ENCODE measurements at places on chromosomes 4 and X. TPM values are rescaled to one million over a fixed set of nuclear protein-coding genes. Genes with fewer than 3 reads are reported as not detected.

DNA sequence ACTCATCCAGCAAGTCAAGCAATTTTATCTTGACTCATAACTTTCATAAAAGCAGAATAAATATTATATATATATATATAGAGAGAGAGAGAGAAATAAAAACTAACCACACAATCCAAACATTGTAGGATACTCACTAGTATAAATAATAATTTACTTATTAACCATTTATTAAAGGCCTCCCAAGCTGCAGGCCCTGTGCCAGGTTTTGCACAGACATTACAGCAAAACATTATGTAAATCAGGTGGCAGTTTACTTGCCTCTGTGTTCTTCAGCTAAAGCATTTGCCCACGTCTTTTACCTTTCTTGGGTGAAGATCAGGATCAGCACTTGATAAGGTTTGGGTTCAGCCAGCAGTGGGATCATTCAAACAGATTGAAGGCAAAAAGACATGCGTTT lies 75.6 kb downstream of the CLDN22 start:
- DNase-seq = no peak

GRCh38 chrX:70998411-70999027 lies 67.6 kb upstream of the SLC7A3 start:
- no peak for DNase-seq

- no peak for DNase-seq
These were observed 470.6 kb upstream of the GALNTL6 start for GRCh38 chr4:171342646-171343045.

DNA sequence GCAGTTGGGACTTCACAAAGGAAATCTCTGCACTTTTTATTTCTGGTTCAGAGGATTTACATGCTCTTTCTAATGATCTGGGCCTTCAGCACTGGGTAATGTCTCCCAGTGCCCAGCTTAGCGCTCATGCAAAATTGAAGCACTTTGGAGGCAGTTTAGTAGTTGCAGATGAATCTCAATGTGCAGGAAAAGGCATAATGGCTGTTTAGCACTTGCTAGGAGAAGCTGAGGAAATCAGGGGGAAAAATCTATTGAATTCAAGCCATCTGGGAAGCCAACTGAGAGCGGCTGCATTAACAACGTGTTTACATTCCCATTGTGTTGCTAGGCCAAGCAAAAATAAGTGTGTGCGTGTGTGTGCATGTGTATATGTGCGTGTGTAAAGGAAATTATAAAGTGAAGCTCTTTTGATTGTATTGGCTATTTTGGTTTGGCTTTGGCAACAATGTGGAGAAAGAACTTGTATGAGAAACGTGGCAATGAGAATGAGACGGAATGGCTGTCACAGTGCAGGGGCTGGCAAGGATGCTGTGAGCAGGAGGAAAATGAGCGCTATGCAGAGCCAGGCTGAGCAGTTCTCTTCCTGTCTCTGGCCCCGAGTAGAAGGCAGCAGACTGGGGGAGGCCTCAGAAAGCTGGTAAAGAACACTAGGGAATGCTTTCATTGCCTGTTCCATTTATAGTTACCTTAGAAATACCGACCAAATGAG lies 231.5 kb downstream of the UNC5C start:
- DNase-seq = no peak

DNA sequence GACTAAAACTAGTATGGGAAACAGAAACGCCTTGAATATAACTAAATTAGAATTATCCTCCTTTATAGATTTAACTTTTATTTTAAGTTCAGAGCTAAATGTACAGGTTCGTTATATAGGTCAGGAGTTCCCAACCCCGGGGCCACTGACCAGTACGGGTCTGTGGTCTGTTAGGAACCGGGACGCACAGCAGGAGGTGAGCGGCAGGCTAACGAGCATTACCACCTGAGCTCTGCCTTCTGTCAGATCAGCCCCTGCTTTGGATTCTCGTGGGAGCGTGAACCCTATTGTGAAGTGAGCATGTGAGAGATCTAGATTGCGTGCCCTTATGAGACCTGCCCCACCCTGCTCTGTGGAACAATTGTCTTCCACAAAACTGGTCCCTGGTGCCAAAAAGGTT lies 51.0 kb downstream of the FAT4 start:
- no peak for DNase-seq

- DNase-seq = no peak
These were observed 15.0 kb upstream of the AKAP17A start for GRCh38 chrX:1576201-1576992.

DNA sequence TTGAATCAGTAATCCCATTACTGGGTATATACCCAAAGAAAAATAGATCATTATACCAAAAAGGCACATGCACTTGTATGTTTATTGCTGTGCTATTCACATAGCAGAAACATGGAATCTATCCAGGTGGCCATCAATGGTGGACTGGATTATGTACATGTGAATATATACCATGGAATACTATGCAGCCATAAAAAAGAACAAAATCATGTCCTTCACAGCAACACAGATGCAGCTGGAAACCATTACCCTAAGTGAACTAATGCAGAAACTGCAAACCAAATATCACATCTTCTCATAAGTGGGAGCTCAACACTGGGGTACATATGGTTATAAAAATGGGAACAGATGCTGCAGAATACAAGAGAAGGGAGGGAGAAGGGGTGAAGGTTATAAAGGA lies 110.7 kb downstream of the ABCB7 start:
- no peak for DNase-seq

DNA sequence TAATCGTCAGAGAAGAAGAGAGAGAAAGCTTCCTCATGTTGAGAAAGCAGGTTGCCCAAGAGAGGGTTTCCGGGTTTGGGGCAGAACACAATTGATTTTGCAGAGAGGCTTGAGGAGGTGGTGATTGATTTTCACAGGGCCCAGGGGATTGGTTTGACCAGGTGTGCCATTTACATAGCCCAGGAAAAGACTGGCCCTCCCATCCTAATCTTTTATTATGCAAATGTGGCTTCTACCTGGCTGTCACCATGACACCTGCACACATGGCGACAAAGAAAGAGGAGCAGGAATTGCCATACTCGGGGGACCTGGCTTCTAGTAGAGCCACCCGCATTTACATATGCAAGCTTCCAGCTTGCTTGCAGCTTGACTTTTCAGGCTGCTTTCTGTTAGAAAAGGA lies 405.3 kb downstream of the PPP4R3C start:
- DNase-seq = no peak

- DNase-seq = no peak
These were observed 1.8 kb downstream of the MAOB start for GRCh38 chrX:43880425-43880824.

DNA sequence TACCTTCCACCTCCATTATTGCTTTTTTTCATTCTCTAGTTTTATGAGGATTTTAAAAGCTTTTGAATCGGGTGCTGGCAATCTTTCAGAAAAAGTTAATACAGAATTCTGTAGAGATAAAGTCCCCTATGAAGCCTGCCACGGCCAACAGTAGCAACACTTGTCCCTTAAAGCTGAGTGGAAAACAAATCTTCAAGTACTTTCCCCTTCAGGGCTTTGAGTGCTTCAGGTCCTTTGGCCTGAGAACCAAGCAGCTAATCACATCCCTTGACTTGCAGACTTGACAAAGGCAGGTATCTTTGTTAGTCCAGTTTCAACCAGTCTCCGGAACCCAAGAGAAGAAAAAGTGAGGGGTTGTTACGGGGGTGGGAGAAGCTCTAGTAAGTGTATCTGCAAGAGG lies 144.4 kb downstream of the ATG4A start:
- no peak for DNase-seq

- peak; percentile 11 for DNase-seq
These were observed 187.5 kb downstream of the QDPR start for GRCh38 chr4:17324386-17324830.

GRCh38 chr4:73895201-73896175 lies 26.3 kb downstream of the CXCL1 start:
- peak; percentile 18 for DNase-seq

GRCh38 chr4:26812049-26812714 lies 48.5 kb upstream of the STIM2 start:
- DNase-seq = no peak

GRCh38 chr4:185086053-185086452 lies 57.0 kb upstream of the SLC25A4 start:
- DNase-seq = no peak

DNA sequence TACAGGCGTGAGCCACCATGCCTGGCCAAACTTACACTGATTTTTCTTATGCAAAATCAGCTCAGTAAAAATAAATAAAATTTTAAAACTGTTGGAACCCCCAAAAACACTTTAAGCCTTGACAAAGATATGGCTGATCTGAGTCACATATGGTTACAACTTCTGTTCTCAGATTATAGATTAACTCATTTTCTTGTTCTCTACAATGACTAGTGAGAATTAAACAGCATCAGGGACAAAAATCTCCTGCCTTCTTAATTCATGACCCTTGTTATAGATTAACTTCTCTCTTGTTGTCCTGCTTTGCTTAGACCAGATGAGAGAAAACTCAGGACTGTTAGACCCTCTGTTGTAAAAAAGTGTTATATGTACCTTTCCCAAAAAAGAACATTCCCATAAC lies 24.2 kb upstream of the EXOC1L start:
- no peak for DNase-seq

GRCh38 chr4:122764071-122764820 lies 31.7 kb downstream of the BBS12 start:
- DNase-seq = no peak

DNA sequence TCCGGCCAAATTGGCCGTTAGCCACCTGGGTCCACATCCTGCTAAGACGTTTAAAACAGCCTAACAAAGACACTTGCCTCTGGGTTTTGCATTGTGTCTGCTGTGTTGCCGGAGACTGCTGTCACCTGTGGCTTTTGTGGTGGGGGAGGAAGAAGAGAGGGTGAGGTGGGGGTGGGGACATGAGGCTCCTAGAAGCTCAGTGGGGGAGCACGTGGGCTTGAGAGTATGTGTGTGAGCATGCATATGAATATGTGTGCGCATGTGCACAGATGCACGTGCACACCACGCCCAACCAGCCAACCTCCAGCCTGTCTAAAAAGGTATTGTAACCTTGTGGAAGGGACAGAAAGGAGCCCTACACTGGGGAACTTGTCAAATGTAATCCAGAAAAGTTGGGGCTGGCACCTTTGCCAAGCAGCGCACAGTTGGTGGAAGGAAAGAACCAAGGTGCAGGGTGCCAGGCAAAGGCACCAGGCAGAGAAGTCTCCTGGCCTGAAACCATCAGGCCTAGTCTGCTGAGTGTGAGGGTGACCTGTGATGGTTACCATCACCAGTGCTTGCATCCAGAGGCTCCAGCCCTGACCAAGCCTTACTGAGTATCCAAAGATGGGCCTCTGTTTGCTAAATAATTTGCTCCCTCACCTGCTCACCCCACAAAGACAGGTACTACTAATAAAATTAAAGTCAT lies 10.1 kb upstream of the SASH3 start:
- peak; percentile 53 for DNase-seq

- no peak for DNase-seq
These were observed 51.2 kb upstream of the MTNR1A start for GRCh38 chr4:186606591-186606992.

- no peak for DNase-seq
These were observed 429.9 kb downstream of the AFF2 start for GRCh38 chrX:148930206-148930729.

- DNase-seq = no peak
These were observed 1.0 kb downstream of the ENAM start for GRCh38 chr4:70629469-70630090.

GRCh38 chrX:80812176-80812575 lies 2.5 kb upstream of the BRWD3 start:
- DNase-seq = peak; percentile 19

- no peak for DNase-seq
These were observed 190.6 kb upstream of the LNX1 start for GRCh38 chr4:53781629-53782457.

TLR2 gene
- 17.6 TPM for total RNA-seq

PNCK gene
- total RNA-seq = not detected

TNIP3 gene
- 0.41 TPM for total RNA-seq

ATP8A1 gene
- total RNA-seq = 158 TPM

MAGEA2B gene
- not detected for total RNA-seq

TMEM156 gene
- total RNA-seq = 2.9 TPM

SYTL5 gene
- 8.1 TPM for total RNA-seq

TCEAL6 gene
- not detected for total RNA-seq

TMPRSS11B gene
- total RNA-seq = not detected

MAGEA9B gene
- total RNA-seq = not detected

TEX13C gene
- not detected for total RNA-seq

TEX13B gene
- not detected for total RNA-seq

Data from transverse colon (tissue), 4 donors.